ENCODE measurements at places on chromosomes 1 and 21. TPM values are rescaled to one million over a fixed set of nuclear protein-coding genes. Genes with fewer than 3 reads are reported as not detected.

The EXTL1 gene
- 0.18 TPM for polyA plus RNA-seq

The KRTAP12-2 gene
- polyA plus RNA-seq = not detected

The DCDC2B gene
- 4.3 TPM for polyA plus RNA-seq

The OR2T35 gene
- not detected for polyA plus RNA-seq

The SPRR2F gene
- not detected for polyA plus RNA-seq

The ACTN2 gene
- 2.5 TPM for polyA plus RNA-seq

All from lung (tissue), 17 donors.